ENCODE measurements at places on chromosomes 1 and 21.

GRCh38 chr1:227803933-227804332 is 11.5 kb upstream of the PRSS38 start:
- no peak for DNase-seq

DNA sequence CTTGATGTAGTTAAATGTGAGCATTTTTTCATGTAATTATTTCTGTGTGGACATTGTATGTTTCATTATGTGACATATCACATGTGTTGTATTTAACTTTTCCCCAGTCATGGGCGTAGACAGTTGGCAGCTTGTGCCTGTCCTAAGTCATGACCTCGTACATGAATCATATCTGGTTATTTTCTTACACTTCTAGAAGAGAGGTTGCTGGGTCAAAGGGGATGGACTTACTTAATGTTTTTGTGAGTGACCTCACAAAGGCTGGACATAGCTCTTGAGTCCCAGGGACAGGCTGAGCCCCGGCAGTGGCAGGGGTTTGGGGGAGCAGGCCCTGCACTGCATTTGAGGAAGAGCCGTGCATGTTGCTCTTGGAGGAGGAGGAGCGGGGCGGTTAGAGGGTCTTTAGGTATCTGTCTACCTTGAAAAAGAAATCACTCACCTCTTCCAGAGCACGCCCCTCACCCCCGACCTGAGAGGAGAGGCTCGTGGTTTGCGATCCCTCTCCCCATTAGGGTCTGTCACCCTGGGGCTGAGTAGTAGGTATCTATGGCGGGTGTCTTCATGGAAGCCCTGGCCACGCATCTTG is 16.4 kb downstream of the IFNGR2 start:
- DNase-seq: no peak

DNA sequence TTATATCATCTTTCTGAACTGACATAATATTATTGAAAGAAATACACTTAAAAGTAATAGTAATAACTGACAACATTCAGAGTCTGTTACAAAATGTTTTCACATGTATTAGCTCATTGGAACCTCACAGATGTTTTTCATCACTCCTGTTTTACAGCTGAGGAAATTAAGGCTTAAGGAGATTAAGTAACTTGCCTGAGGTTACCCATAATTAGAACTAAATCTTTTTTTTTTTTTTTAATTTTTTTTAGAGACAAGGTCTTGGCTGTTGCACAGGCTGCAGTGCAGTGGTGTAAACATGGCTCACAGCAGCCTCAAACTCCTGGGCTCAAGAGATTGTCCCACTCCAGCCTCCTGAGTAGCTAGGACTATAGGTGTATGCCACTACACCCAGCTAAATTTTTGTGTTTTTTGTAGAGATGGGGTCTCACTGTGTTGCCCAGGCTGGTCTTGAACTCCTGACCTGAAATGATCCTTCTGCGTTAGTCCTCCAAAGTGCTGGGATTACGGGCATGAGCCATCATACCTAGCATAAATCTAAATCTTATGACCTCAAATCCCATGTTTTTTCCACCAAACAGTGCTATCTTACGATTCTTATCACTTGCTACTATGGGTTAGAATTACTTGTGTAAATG is 64.7 kb upstream of the MACF1 start:
- no peak for DNase-seq

- no peak for DNase-seq
Observed at GRCh38 chr1:225980005-225980836, 18.9 kb downstream of the SDE2 start.

- no peak for DNase-seq
Observed at GRCh38 chr1:223702735-223703667, 9.3 kb upstream of the CAPN2 start.

Data from thoracic aorta (tissue), 2 donors.